ENCODE measurements at places on chromosomes 5 and 9.

DNA sequence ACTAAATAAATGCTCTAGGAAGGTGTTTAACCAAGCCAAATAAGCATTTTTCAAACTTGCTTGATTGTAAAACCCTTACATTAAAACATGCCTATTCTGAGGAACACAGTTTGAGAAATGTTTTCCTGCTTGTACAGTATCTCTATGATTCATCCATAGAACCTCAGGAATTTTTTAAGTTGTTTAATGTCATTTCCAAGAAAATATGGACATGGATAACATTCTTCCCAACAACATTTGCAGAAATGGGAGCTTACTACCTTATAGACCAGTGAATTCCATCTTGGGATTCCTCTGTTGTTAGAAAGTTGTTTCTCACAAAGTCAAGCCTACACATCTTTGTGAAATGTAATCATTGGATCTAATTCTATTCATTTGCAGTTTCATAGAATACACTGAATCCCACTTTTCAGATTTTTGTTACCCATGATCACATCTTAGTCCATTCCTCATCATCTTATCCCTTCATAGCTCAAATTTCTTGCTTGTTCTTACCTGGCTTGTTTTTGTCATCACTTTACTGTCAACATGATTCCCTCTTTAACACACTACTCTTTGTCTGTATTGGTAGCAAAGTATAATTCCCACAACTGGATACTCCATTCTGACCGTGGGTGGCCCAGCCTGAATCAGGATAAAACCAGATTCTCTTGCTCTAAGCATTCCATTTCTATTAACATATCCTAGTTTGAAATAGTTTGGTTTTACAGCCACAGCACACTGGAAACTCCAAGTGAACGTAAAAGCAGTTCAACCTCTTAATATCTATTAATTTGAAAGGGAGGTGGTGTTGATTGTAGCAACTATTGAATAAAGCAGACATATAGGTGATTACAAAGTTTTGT, 49.4 kb upstream of the PAPPA start:
- DNase-seq: no peak

DNA sequence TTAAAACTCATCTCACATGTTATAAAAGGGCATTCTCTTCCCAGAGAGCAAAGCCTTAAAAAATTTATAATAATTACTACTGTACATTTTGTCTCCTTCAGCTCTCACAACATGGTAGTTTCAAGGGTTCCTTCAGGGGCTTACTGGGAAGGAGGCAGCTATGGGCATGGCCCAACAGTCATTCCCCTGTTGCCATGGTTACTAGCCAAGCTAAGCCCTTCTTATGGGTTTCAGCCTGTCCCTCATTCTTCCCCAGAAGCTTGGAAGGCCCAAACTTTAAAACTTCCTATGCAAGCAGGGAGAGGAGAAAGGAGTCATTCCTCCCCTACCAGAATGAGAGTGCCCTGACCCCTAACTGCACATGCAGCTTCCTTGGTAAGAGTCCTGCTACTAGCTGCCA, 82.2 kb upstream of the CNTLN start:
- DNase-seq: no peak

DNA sequence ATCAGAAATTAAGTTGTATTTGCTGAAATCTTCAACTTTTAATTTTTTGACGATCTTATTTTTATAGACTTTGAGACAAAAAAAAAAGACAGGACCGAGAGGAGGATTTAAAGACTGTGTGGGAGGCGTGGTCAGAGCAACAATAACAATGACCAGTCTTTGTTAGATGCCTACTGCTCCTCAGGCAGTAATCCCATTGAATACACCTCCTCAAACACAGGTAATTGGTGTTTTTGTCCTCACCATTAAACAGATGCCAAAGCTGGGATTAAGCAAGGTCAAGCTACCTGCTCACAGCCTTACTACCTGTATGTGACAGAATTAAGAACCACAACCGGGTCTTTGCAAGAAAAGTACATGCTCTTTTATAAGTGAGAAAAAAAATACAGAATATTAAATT, 233.3 kb upstream of the GRAMD2B start:
- DNase-seq: peak; percentile 41

DNA sequence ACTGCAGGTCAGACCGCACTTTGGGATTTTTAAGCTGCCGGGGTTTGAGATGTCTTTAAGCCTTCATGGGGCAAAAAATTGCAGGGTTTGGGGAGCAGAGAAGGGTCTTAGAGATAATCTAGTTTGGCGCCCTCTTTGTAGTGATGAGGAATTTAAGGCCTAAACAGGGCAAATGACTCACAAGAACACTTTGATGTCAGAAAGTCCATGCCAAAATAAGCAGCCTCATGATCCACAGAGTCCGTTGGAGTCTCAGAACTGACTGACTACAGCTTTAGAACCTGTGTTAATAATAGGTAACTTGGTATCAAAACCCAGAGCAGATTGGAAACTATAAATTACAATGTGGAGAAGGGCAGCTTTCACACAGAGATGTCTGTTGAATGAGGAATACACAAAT, 35.9 kb upstream of the PTGS1 start:
- no peak for DNase-seq

DNA sequence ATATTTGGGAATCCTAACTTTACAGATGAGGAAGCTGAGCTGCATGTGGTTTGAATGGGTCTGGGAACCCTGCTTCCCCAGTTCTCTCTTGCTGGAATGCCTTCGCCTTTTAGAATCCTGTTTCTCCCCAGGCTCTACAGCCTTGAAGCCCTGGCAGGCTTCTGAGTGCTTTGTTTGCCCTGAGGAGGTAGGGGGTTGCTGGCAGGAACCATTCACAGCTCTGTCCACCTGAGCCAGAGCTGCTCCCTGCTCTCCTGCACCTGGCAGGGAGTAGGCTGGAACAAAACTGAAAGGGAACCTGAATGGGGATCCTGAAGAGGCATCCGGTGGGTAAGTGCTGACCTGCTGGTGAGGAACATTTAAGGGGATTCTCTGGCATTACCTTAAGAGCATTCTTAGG, 33.0 kb downstream of the KIF4B start:
- DNase-seq: peak; percentile 73

- no peak for DNase-seq
Observed at GRCh38 chr5:84285641-84286637, 98.7 kb downstream of the EDIL3 start.

GRCh38 chr5:139461698-139462097, 845 bp downstream of the ECSCR start:
- no peak for DNase-seq

- DNase-seq: peak; percentile 23
Observed at GRCh38 chr9:92746567-92747458, 17.8 kb downstream of the BICD2 start.

- no peak for DNase-seq
Observed at GRCh38 chr9:26077860-26078259, 399.6 kb upstream of the TUSC1 start.

- no peak for DNase-seq
Observed at GRCh38 chr5:27911216-27911615, 872.8 kb upstream of the CDH9 start.

GRCh38 chr5:15425766-15426165, 74.2 kb upstream of the FBXL7 start:
- DNase-seq: no peak

DNA sequence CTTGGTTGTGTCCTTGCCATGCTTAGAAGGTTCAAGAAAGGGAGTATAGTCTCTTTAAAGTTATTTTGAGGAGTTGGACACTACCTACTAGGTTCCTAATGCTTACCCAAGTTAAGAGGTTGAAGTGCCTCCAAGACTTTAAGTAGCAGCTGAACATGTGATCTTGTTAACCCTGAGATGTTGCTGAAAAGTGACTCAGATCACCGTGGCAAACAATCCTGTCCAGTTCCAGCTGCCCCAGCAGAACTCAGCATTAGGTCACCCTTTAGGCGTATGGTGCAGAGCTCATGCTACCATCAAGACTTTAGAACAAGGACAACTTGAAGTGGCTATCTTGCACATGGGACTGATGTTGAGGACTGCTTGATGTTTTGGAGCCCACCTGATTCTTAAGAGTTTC, 22.5 kb downstream of the ZNF462 start:
- DNase-seq: no peak

DNA sequence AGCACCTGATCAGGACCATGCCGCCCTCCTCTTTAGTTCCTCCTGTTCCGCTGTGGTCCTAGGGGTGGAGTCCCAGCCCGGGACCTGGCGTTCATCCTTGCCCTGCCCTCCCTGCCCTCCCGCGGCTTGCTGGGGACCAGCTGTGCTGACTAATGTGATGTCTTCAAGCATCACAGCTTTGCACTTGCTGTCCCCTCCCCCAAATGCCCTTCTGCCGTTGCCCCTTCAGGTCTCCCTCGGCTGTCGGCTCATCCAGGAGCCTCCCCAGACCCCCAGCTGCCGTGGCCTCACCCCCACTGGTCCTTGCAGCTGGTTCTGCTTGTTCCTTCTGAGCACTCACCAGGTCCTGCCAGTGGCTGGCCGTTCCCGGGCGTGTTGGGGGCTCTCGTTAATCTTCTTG, 19.9 kb downstream of the RXRA start:
- DNase-seq: no peak

- no peak for DNase-seq
Observed at GRCh38 chr5:37915097-37915736, 75.4 kb upstream of the GDNF start.

DNA sequence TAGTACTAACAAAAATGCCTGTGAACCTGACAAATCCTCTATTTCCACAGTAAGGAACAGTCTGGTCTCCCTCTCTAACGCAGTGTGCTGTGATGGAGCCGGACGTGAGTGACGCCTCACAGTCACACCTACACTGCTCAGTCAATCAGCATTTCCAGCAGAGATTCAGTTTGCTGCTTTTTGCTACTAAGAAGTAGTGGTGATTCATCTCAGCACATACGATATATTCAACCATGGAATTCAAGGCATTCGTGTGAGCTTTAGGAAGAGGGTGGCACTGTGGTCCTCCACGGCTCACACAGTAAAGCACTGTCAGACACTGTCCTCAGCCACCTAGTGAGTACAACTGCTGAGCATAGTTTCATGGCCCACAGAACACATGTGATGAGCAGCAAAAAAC, 70.9 kb downstream of the SETX start:
- no peak for DNase-seq

DNA sequence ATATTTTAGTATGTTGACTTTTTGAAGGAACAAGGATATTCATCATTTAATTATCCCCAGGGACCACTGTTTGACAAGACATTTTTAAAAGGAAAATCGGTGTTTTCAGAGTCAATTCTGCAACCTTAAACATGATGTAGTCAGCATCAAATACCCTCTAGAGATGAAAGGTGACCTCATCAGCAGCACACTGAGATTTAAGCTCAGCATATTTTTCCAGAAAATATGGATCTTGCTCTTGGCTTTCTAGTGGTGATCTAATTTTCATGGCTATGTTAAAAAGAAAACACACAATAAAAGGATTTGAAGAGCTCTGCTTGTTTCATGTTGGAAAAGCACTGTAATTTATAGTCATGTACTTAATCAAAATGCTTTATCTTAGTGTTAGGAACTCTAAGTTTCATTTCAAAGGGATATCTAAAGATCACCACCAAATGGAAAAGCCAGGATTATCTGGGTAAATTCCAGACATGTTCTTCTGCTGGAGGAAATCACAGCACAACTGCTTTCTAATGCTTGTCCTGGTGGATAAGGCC, 487.2 kb downstream of the ENC1 start:
- no peak for DNase-seq

GRCh38 chr5:67204821-67205220, 8.2 kb upstream of the CD180 start:
- no peak for DNase-seq

All from H9 (cell line).